CD4-positive, alpha-beta memory T cell (primary cell): ENCODE measurements at places on chromosomes 16 and 17. TPM values are rescaled to one million over a fixed set of nuclear protein-coding genes. Genes with fewer than 3 reads are reported as not detected.

- no peak for DNase-seq
These were observed 15.5 kb upstream of the SPNS2 start for GRCh38 chr17:4483012-4483840.

DNA sequence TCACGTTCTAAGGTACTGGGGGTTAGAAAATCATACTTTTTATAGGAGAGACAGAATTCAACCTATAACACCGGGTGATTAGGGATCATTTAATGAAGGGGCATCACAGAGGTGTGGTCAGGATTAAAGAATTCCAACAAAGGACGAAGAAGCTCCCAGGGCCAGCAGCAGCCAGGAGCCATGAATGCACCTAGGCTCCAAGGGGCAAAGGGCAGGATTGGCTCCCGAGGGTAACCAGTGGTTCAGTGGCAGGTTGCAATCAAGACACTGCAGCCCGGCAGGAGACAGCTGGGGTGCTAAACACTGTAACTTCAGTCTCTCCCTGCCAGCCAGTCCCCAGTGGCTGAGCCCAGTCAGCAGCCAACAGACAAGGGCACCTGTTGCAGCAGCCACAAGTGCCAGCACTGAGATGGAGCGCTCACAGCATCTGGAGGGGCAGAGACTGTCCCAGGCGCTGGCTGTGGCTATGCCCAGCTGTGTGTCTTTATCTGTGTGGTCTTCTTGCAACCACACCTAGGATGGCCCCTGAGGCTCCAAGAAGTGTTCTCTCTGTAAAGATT is 23.9 kb downstream of the DHRS7C start:
- no peak for DNase-seq

DNA sequence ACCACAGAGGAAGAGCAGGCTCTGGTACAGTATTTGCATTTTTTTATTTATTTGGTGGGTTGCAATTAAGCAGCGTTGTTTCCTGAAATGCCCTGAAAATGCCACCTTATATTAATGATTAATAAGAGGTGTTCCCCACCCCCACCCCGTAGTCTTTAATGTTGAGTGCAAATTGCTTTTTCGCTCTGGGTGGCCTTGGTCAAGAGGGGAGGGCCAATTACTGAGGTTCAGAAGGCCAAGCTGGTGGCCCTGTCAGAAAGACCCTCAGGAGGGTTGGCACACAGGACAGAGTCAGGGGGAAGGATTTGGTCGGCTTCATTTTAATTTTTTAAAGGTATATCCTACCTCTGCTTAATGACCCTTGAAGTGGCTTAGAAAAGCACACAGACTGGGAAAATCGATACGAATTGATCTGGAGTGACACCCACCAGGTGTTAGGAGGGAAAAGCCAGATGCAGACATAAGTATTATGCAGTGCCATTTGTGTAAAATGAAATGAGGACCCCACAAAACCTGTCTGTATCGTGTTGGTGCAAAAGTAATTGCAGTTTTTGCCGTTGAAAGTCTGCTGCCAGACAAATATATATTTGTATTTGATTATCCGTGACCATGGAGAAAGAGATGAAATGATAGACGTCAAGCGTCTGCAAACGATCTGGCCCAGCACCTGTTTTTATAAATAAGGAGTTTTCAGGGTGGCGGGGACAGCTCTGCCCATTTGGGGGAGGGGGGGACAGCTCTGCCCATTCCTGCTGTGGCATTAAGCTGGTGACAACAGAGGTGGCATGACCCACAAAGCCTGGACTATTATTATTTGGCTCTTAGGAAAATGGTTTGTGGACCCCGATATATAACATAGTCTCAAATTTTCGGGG is 143.8 kb upstream of the PLCG2 start:
- DNase-seq = no peak

GRCh38 chr16:57262841-57263540 is 17.9 kb downstream of the ARL2BP start:
- DNase-seq = no peak

Gene VTN
- not detected for polyA plus RNA-seq

DNA sequence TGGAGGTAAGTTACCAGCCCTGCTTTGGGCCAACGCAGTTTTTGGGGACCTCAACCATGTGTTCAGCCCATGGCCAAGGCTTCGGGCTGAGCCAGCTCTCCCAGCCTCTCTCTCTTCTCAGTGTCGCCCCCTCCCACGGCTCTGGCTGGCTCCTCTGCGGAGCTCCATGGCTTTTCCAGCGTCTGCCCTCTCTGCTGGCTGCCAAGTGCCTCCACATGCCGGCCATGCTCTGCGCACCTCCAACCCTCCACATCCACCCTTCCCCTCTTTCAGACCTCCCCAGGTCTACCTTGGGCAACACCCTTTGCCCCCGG is 23.2 kb downstream of the COTL1 start:
- no peak for DNase-seq

GRCh38 chr16:83328936-83329335 is 478.8 kb upstream of the HSBP1 start:
- DNase-seq = no peak
